ENCODE measurements at places on chromosomes 11 and 22.

- DNase-seq: no peak
These were observed 92.8 kb upstream of the SEPTIN5 start for GRCh38 chr22:19621373-19622060.

DNA sequence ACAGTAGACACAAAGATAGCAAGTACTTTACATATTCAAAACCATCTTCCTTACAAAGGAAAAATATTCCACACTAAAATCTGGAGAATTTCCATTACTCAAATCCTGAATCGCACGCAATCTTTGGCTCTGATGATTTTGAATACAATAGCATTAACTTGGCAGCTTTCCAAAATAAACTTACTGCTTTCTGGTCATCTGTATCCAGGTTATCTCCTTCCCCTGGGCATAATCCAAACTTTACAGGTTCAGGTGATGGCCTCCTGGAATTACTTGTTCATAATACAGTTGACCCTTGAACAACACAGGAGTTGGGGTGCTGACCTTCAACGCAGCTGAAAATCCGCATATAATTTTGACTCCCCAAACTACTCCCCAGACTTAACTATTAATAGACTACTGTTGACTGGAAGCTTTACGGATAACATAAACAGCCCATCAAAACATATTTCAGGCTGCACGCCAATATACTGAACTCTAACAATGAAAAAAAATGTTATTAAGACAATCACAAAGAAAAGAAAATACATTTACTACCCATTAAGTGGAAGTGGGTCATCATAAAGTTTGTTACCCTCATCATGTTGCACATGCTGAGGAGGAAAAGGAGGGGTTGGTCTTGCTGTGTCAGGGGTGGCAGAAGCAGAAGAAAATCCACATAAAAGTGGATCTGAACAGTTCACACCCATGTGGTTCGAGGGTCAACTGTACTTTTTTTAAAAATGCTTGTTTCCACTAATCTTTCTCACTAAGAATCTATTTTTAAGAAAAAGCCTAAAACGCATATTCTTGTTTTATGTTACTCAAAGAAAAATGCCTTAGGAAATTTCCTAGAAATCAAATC, 6.5 kb downstream of the MTMR2 start:
- no peak for DNase-seq

DNA sequence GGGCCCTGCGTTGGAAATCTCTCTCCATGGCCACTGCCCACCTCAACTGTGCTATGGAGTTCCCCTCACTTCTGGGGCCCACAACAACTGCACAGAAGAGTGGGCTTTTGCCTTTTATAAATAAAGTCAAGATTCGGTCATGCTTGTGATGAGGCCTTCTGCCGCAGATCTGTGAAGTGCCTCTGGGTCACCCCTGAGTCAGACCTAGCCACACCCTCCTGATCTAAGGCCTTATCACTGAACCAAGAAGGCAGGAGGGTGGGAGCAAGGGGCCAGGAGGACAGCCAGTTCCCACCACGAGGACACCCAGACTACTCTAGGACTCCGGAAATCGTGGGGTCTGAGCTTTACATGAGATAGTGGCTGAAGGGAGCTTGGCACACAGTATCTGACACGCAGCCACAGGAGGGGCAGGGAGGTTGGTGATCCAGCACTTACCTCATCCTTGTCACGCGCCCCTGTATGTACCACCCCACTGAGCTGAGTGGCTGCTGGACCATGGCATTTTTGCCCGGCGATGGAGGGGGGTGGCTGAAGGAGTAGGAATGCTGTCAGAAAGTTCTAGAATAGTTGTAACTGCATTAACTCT, 115.7 kb downstream of the ABTB2 start:
- peak; percentile 60 for DNase-seq

DNA sequence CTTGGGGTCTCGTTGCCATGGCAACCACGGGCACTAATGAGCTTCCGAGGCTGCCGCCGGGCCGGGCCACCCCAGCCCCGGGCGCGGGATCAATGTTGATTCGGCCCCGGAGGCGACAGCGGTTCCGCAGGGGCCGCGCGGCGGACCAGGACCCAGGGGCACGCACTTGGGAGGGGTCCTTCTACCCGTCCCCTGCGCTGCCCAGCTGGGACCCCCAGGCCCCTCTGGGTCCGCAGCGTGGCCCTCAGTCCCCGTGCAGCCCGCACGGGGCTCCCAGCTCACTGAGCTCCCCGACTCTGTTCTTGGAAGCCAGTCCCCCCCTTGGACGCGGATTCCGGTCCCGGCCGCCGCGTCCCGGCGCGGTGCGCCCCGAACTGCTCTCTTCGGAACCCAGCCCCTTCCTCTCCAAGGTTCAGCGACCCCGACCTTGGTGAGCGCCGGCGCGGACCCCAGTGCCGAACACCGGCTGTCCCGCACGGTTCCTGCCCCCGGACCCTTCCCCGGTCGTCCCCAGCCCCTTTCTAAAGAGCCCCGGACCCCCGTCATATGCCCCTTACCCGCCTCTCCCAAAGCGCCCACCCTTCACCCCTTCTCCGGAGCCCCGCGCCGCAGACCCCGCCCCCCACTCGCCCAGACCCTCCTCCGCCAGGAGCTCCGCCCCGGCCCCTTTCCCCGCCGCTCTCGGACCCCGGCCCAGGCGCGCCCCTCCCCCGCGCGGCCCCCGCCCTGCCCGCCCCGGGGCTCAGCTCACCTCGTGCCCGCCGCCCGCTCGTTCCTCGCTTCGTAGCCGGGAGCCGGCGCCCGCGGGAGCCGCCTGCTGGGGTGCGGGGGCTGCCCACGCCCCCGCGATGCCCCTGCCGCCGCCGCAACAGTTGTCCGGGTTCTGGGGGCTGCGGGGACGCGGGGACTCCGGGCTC, 18.3 kb upstream of the SHISAL1 start:
- no peak for DNase-seq

GRCh38 chr11:86161837-86162236, 82.7 kb upstream of the EED start:
- no peak for DNase-seq

GRCh38 chr11:69326622-69327219, 32.8 kb downstream of the MYEOV start:
- no peak for DNase-seq

DNA sequence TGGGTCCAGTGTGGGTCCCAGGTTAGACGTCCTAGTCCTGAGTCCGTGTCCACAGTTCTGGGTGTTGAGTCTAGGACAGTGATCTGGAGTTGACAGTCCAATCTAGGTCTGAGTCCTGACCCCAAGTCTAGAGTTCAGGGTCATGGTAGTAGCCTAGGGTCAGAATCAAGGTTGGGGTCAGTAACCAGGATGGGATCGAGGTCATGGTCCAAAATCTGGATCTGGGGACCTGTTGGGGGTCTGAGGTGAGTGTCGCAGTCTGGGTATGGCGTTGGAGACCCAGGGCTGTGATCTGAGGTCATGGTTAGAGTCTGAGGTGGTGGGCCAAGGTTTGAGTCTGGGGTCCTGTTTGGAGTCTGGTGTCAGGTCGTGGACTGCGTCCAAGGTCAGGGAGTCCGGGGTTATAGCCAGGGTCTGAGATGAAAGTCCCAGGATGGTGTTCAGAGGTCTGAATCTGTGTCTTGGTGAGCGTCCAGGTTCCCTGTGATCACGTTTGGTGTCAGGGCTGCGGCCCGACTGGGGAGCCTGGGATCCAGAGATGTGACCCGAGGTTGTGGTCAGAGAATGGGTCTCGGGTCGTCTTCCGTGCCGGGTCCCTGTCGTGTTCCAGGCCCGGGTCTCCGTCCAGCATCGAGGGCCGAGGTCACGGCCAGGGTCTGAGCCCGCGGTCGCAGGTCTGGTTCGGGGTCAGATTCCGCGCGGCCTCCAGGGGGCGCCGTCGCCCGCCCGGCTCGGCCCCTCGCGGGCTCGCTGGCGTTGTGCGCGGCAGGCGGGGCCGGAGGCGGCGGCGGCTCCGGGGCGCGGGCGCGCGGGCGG, 432 bp upstream of the GRK2 start:
- peak; percentile 58 for DNase-seq

DNA sequence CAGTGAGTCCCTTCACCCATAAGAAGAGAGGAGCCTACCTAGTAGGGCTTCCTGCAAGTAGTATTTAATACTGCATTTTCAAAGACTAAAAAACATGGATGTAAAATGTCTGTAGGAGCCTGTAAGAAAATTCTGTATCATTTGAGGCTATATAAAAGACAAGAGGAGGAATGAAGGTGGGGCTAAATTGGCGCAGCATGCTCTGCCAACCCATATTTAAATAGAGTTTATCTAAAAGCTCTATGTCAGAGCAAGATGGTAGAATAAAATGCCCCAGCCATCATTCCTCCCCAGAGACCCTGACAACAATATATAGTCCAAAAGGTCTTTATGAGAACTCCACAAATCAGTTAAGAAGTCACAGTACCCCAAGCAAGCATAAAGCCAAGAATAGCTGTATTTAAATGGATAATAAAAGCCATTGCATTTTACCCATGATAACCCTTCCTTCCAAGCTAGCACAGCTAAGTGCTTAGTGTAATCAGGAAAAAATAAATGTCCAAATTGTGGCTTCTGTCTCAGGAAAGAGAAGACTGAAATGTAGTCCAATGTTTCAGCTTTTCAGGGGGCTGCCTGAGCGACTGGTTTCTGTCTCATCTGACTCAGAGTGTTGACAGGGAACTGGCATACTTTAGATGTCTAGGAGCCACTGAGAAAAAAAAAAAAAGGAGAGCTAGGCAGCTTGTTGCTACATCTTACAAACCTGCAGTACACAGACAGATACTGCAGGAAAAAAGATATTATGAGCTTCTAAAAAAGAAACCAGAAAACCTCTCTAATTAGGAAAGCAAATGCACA, 258.6 kb downstream of the METTL15 start:
- DNase-seq: no peak

Data from CMK (cell line).